ENCODE measurements at places on chromosomes 16 and 17.

- no peak for DNase-seq
These were observed 32.7 kb upstream of the LITAF start for GRCh38 chr16:11619327-11619851.

GRCh38 chr17:60393840-60394723, 2.1 kb upstream of the USP32 start:
- DNase-seq, result no peak

DNA sequence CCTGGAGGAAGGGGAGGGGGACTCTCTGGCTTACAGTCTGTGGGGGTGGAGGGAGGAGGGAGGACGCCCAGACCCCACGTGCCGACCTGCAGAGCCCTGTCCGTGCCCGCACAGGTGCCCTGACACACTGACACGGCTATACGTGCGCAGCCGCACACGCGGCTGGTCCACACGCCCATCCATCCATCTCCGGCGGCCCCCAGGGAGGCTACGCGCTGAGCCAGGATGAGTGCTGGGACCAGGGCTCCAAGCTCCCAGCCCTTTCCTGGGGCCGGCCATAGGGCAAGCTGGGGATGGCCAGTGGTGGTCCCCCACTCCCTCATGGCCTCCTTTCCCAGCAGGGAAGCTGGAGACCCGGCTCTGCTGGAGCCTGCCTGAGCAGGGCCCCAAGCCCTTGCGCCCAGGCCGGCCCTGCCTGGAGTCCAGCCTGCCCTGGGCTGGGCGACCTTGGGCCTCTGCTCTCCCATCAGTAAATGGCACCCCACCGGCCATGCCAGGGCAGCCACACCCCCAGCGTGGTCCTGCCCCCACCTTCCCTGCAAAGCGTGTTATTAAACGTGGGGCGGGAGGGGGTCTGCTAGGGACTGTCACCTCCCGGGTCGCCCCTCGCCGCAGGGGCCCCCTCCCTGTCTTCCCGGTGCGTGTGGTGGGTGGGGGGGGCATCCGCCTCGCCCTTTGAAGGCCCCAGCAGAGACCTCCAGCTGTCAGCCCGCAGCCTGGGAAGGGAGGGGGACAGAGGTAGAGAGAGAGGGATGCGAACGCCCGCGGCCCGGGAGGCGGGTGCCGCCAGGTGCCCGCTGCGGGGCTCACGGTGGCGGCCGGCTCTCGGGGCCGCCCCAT, 863 bp downstream of the CASKIN1 start:
- no peak for DNase-seq

DNA sequence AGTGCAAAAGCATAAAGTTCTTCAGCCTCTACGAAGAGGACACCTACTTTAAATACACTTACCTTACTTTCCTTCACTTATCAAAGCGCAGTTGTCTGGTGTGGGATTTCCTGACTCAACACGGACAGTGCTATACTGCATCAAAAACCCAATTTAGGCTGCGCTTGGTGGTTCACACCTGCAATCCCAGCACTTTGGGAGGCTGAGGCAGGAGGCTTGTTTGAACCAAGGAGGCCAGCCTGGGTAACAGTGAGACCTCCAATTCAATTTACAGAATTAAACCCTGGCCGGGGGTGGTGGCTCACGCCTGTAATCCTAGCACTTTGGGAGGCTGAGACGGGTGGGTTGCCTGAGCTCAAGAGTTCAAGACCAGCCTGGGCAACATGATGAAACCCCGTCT, 4.1 kb downstream of the JMJD6 start:
- no peak for DNase-seq

DNA sequence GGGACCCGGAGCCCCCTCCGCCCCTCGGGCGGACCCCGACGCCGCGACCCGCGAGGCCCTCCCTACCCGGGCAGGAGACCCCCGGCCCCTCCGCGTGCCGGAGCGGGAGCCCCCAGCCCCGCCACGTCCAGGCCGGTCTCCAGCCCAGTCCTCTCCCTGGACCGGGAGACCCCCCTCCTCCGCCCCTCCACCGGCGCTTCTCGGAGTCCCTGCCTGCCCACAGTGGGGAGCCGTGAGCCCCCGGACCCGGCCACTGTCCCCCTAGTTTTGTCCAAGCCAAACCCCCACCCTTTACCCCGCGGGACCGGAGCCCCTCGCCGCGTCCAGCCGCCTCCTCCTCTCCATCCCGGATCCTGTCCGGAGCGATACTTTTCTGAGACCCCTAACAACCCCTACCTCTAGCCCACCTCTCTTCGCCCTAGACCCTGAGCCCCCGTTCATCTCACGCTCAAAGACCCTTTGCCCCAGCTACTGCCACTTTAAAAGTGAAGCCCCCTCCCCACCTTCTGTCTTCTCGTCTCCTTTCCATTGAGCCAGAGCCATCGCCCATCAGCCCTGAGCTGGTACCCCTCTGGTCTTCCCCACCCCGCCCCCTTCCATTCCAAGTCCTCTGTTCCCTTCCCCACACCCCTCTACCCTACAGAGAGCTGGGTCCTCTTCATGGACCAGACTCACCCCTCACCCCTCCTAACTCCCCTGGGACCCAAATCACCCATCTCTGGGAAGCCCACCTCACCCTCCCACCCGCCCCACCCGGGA, 1.0 kb downstream of the NECAB2 start:
- DNase-seq, result no peak

- DNase-seq, result no peak
These were observed 26.4 kb downstream of the DUS2 start for GRCh38 chr16:68049449-68049848.

GRCh38 chr16:57794849-57795430, 7.4 kb downstream of the KIFC3 start:
- no peak for DNase-seq

GRCh38 chr16:75106351-75107274, 10.0 kb downstream of the LDHD start:
- DNase-seq, result no peak

GRCh38 chr16:80457871-80458270, 82.9 kb upstream of the DYNLRB2 start:
- no peak for DNase-seq

- no peak for DNase-seq
These were observed 75.8 kb downstream of the WNT3 start for GRCh38 chr17:46742565-46743270.

DNA sequence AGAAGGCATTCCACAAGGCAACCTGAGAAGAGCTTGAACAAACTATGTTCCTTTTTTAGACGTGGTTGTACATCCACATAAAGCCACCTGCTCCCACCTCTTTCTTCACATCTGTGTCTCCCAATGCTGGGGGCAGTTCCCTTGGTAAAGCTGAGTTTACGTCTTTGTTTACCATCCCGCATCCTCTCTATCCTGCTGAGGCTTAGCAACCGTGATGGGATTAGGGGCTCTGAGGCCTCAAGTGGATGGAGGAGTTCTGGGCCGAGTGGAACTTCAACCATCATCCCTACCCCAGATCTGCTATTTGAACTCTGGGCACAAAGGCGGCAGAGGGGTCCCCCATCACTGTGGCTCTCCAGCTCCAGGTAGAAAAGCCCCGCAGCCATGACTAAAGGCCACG, 94.2 kb upstream of the CREBBP start:
- DNase-seq, result no peak

GRCh38 chr17:35790841-35791240, 4.6 kb downstream of the MMP28 start:
- DNase-seq, result no peak

DNA sequence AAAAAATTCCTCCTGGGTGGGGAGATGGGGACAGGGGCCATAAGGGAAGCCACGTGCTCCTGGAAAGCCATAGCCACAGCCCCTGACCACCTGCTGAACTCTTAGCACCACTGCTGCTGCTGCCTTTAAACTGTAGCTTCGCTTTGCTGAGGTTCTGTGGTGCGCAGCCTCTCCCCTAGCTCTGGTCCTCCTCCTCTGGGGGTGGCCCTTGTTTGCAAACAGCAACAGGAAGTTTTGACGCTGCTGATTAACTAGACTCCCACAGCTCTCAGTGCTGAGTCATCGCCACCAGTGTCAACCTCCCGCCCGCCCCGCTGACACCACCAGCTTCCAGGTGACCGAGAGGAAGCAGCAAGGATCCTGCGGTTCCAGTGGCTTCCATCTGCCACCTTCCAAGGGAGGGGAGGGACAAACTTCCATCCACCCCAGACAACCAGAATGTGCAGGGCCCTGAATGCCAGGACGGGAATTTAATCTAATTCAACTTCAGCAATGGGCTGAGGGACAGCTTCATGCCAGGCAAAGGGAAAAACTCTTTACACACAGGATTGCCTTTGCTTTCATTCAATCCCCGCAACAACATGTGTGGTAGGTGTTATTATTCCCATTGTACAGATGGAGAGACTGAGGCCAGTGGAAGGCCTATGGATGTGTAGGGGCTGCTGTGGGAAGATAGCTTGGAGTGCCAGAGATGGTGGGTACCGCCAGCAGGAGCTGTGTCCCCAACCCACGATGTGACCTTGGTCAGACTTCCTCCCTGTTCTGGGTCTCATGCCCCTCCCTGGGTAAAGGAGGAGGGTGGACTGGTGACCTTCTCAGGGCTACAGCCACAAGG, 8.1 kb upstream of the KIFC3 start:
- DNase-seq, result peak; percentile 71

- no peak for DNase-seq
These were observed 5.5 kb downstream of the SPNS2 start for GRCh38 chr17:4504188-4504587.

DNA sequence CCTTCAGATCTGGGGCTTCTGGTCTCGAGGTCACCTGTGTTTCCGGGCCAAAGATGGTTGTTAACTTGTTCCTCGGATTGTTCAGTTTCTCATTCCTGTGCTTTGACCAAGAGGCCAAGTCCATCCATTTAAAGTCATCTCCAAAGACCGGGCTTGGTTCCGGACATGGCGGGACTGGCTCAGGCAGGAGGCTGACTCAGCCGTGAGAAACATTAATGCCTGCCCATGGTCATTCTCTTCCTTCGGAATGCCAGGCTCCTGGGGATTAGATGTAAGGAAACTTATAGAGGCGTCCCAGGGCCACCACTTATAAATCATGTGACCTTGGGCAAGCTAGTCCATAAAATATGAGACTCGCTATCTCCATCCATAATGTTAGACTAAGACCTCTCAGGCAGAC, 13.6 kb upstream of the NKD1 start:
- no peak for DNase-seq

DNA sequence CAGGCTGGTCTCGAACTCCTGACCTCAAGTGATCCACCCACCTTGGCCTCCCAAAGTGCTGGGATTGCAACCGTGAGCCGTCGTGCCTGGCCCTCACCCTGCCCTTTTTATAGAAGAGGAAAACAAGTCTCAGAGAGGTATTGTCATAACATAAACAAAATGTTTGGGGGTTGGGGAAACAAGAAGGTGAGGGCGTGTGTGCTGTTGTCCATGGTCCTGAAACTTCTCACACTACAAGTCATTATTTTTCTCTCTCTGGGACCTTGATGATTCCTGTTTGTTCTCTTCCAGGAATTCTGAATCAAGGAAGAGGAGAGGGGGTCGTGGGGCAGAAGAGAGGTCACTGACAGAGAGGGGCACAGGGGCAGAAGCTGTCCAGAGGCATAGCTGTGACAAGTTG, 160.2 kb upstream of the LHX1 start:
- DNase-seq, result no peak

- DNase-seq, result peak; percentile 89
These were observed 4.5 kb upstream of the SGCA start for GRCh38 chr17:50161023-50161910.

- peak; percentile 2 for DNase-seq
These were observed 510.7 kb downstream of the MAF start for GRCh38 chr16:79089735-79090284.

DNA sequence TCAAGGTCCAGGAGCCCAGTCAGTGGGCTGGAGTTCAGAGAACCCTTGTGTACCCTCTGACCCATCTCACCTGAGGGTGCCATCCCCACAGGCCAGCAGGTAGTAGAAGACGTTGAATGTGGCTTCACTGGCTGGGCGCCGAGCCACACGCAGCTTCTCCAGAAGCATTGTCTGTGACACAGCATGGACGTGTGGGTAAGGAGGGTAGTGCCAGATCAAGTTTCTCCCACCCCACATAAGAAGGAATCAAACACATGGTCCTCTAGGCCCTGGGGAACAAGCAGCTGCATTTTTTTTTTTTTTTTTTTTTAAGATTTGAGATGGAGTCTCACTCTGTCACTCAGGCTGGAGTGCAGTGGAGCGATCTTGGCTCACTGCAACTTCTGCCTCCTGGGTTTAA, 60.9 kb downstream of the MYO18A start:
- no peak for DNase-seq

- DNase-seq, result no peak
These were observed 1.0 kb downstream of the HS3ST3A1 start for GRCh38 chr17:13600475-13601321.

- peak; percentile 52 for DNase-seq
These were observed at the start of gene ASPHD1 for GRCh38 chr16:29900102-29900887. Gene ASPHD1 (plus strand): TSS chr16:29900488. CDS start chr16:29900972, 484 bp downstream.

DNA sequence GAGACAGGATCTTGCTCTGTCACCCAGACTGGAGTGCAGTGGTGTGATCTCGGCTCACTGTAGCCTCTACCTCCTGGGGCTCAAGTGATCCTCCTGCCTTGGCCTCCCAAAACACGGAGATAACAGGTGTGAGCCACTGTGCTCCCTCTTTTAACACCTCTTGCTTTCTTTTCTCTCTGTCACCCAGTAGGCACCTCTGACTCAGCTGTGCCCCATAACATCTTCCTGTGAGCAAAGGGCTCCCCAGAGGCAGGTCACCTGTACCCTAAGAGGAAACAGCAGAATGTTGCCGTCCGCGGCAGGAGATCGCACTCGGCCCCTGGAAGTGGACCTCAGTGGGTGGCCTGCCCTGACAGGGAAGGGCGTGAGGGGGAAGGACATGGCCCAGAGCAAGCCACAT, 918 bp upstream of the NLRC3 start:
- DNase-seq, result no peak

GRCh38 chr17:76735586-76736348, 1.4 kb downstream of the SRSF2 start:
- no peak for DNase-seq

DNA sequence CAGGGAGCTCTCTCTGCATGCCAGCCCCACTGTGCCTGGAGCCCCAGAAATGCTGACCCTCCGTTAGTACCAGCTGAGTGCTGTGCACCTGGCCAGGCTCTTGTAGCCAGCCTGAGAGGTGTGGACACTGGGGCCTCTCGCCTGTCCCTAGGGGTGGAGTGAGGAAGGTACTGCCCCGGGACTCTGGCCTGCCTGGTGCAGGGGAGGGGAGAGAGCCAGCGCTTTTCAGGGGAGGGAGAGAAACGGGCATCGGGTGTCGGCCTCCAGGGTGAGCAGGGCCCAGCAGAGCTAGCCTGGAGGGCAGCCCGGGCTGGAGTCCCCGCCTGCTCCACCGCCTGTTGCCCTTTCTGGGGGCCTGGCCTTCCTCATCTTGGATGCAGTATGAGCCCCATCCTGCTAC, 13.1 kb downstream of the MAP2K3 start:
- no peak for DNase-seq

GRCh38 chr17:62601471-62601870, 26.0 kb upstream of the MRC2 start:
- DNase-seq, result no peak

- no peak for DNase-seq
These were observed 1.7 kb upstream of the MMP25 start for GRCh38 chr16:3044708-3045107.

Data from T-helper 22 cell (primary cell).